IPS-NIHi11 (cell line): ENCODE measurements at places on chromosomes 5 and 9.

- DNase-seq, result no peak
Measured at GRCh38 chr9:123419091-123419490, 63.1 kb downstream of the CRB2 start.

GRCh38 chr5:32044939-32045338 is 129.2 kb downstream of the GOLPH3 start:
- DNase-seq, result no peak

GRCh38 chr9:73020877-73021276 is 68.0 kb upstream of the ALDH1A1 start:
- DNase-seq, result no peak

- no peak for DNase-seq
Measured at GRCh38 chr5:57947181-57947580, 464.6 kb upstream of the ACTBL2 start.

GRCh38 chr5:96117771-96118651 is 156.4 kb upstream of the ELL2 start:
- no peak for DNase-seq
